Placental pericyte (primary cell): ENCODE measurements at places on chromosomes 6 and 20. TPM values are rescaled to one million over a fixed set of nuclear protein-coding genes. Genes with fewer than 3 reads are reported as not detected.

DEK gene
- 86.4 and 119 TPM in 2 replicates for total RNA-seq

HSPA12B gene
- total RNA-seq = under 0.01 TPM in 1 of 2 replicates, not detected in the other

CST1 gene
- total RNA-seq = 2.0 and 75.0 TPM in 2 replicates

ARHGAP40 gene
- total RNA-seq = 0.43 TPM in 1 of 2 replicates, not detected in the other

JPH2 gene
- 1.3 and 16.3 TPM in 2 replicates for total RNA-seq

MICB gene
- 22.5 and 49.2 TPM in 2 replicates for total RNA-seq

RTEL1 gene
- 24.5 and 29.5 TPM in 2 replicates for total RNA-seq

RNF39 gene
- not detected in 2 replicates for total RNA-seq

FAM83B gene
- total RNA-seq = 0.44 and 0.86 TPM in 2 replicates

CFAP61 gene
- not detected in 2 replicates for total RNA-seq

TNXB gene
- total RNA-seq = 3.0 and 81.8 TPM in 2 replicates

SLC13A3 gene
- 1.3 and 4.6 TPM in 2 replicates for total RNA-seq

TPD52L1 gene
- 0.29 and 1.3 TPM in 2 replicates for total RNA-seq

BTN1A1 gene
- total RNA-seq = not detected in 2 replicates

COL21A1 gene
- 0.14 and 0.88 TPM in 2 replicates for total RNA-seq

TBX18 gene
- 8.8 and 16.8 TPM in 2 replicates for total RNA-seq

VGLL2 gene
- not detected in 2 replicates for total RNA-seq

CALHM4 gene
- total RNA-seq = 0.14 TPM in 1 of 2 replicates, not detected in the other

THBD gene
- 0.44 and 7.9 TPM in 2 replicates for total RNA-seq

HLA-DQA1 gene
- 0.43 TPM in 1 of 2 replicates, not detected in the other for total RNA-seq

BPI gene
- total RNA-seq = not detected in 2 replicates

TMEM14C gene
- total RNA-seq = 90.2 and 104 TPM in 2 replicates

EBF4 gene
- 1.0 and 1.1 TPM in 2 replicates for total RNA-seq

EDN3 gene
- 0.14 TPM in 1 of 2 replicates, not detected in the other for total RNA-seq

STMND1 gene
- not detected in 2 replicates for total RNA-seq

TREML2 gene
- total RNA-seq = not detected in 2 replicates

HAO1 gene
- total RNA-seq = not detected in 2 replicates

ATP6V1G2 gene
- total RNA-seq = 0.43 and 1.5 TPM in 2 replicates

DLL1 gene
- 0.22 and 0.86 TPM in 2 replicates for total RNA-seq

LY6G6C gene
- total RNA-seq = not detected in 2 replicates

C20orf141 gene
- total RNA-seq = not detected in 2 replicates

GPSM3 gene
- 5.5 and 10.9 TPM in 2 replicates for total RNA-seq

TGM3 gene
- total RNA-seq = not detected in 2 replicates

LIN28B gene
- 17.7 and 34.4 TPM in 2 replicates for total RNA-seq

CFB gene
- total RNA-seq = 2.3 and 62.8 TPM in 2 replicates

ZDHHC14 gene
- 1.1 and 3.7 TPM in 2 replicates for total RNA-seq

CCR6 gene
- total RNA-seq = not detected in 2 replicates

ULBP1 gene
- total RNA-seq = 0.66 and 0.86 TPM in 2 replicates

MDFI gene
- 0.14 and 0.22 TPM in 2 replicates for total RNA-seq

GNAS-AS1 gene
- 0.44 and 1.0 TPM in 2 replicates for total RNA-seq

ZNF334 gene
- total RNA-seq = 1.1 and 4.6 TPM in 2 replicates

LAMA2 gene
- 25.5 and 193 TPM in 2 replicates for total RNA-seq

GATA5 gene
- total RNA-seq = not detected in 2 replicates

MUC22 gene
- not detected in 2 replicates for total RNA-seq

LY6G6F gene
- total RNA-seq = not detected in 2 replicates

PI3 gene
- 0.44 TPM in 1 of 2 replicates, not detected in the other for total RNA-seq

NECAB3 gene
- total RNA-seq = 31.8 and 47.3 TPM in 2 replicates
